Renal pelvis (tissue), 12 donors: ENCODE measurements at places on chromosomes 1 and 21. TPM values are rescaled to one million over a fixed set of nuclear protein-coding genes. Genes with fewer than 3 reads are reported as not detected.

DNA sequence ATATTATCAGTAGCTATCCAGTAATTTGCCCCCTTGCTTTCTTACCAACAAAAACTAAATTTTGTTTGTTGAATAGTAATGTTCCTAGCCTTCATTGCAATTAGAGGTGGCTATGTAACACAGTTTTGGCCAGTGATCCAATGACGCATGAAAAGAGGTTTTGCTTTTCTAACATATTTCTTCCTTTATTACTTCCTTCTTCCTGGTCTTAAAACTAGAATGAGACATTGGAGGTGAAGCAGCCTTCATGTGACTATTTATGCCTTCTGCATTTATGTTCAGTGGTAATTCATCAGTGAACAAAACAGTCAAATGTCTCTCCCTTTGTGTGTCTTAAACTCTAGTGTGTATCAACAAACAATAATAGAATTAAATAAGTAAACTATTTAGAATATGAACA is 35.5 kb downstream of the LRIF1 start:
- DNase-seq: no peak

DNA sequence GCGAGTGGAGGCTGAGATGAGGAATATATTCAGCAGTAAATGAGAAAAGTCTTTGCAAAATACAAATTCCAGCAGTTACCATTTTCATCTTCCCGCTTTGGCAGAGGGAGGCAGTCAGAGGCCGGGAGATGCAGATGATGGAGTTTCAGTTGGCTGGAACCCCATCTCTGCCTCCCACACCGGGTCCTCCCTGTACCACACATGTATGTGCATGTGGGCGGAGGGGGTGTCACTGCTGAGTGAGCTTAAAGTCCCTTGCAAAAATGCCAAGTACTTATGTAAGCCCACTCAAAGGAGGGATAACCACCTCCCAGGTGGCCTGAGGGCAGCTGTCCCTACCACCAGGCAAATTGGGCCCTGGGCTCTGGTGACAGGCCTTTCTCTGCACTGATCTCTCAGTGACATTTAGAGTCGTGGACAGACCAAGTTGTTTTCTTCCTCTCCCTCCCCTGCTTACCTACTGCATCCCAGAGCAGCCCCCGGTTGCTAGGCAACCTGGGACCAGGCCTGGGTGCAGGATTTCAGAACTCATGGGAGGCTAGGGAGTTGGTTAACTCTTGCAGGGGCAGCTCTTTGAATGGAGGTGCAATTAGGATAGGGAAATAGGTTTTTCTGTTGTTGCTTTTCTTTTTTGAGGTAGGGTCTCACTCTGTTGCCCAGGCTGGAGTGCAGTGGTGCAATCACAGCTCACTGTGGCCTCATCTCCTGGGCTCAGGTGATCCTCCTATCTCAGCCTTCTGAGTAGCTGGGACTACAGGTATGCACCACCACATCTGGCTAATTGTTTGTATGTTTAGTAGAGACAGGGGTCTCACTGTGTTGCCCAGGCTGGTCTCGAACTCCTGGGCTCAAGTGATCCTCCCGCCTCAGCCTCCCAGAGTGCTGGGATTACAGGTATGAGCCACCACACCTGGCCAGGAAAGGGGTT is 17.1 kb upstream of the UBXN10 start:
- peak; percentile 60 for DNase-seq

DNA sequence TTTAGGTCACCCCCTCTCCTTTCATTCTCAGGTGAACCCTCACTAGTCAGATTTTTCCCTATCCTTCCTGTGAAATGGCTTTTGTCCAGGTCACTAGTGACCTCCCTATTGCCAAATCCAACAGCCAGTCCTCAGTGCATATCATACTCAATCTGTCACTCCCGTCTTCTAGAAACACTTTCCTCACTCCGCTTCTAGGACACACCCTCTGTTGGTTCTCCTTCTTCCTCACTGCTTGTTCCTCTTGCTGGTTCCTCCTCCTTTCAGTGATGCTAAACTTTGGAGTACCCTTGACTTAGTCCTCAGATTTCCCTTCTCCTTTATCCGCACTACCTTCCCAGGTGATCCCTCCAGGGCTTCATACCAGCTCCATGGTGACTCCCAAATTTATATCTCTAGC is 94.3 kb downstream of the RNF220 start:
- DNase-seq: no peak

Gene SMCP
- polyA plus RNA-seq: not detected

- no peak for DNase-seq
These were observed 15.9 kb upstream of the OSBPL9 start for GRCh38 chr1:51600965-51601364.

- peak; percentile 69 for DNase-seq
These were observed 35.8 kb upstream of the LMO4 start for GRCh38 chr1:87292684-87293493.

Gene UBL4B
- polyA plus RNA-seq: not detected
